ENCODE measurements at places on chromosomes 3 and 15. TPM values are rescaled to one million over a fixed set of nuclear protein-coding genes. Genes with fewer than 3 reads are reported as not detected.

Gene GOLGA6L2
- not detected for polyA plus RNA-seq

Gene GOLGA8N
- 0.28 TPM for polyA plus RNA-seq

Gene OR4M2
- not detected for polyA plus RNA-seq

Gene ALG1L2
- polyA plus RNA-seq: not detected

Gene TMEM158
- not detected for polyA plus RNA-seq

Gene C3orf20
- polyA plus RNA-seq: not detected

Gene WDR49
- polyA plus RNA-seq: not detected

Gene CHRNA3
- polyA plus RNA-seq: not detected

Gene PDE8A
- 4.3 TPM for polyA plus RNA-seq

Gene KNG1
- not detected for polyA plus RNA-seq

Gene DISP2
- not detected for polyA plus RNA-seq

Gene CCRL2
- 1.3 TPM for polyA plus RNA-seq

Gene ECE2
- polyA plus RNA-seq: not detected

Gene KLHL40
- polyA plus RNA-seq: not detected

Gene SLC24A5
- not detected for polyA plus RNA-seq

Gene STAC
- not detected for polyA plus RNA-seq
